ENCODE measurements at places on chromosomes 12 and 14.

DNA sequence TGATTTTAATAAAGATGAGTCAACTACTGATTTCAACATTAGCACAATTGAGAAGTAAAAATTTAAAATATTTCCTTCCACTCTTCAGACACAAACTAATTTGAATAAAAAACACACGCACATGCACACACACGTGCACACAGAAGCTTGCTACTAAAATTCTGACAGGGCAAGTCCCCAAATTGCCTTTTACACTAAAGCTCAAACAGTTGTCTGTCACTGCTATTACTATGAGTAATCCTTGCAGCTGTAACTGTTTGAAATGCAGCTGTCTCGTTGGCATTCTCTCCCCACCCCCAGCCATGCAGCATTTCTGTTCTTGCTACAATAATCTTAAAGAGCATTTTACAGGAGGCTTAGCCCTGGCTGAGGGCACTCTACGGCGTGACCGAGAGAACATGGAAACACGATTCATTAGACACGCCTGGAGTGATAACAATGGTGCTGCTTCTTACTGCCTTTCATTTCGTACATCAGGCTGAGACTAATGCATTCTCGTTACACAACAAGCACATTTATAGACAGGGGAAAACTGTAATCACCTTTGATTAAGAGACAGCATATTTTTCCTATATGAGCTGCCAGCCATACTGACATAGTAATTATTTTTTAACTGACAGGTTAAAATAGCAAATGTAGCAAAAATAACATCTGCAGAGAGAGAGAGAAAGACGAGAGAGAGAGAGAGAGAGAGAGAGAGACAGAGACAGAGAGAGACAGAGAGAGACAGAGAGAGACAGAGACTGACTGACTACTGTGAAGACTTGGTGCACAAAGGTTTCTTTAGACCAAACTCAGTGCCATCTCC, 153.8 kb downstream of the MED13L start:
- peak; percentile 93 for DNase-seq

GRCh38 chr12:109115404-109115757, 1.0 kb upstream of the ACACB start:
- DNase-seq = no peak

DNA sequence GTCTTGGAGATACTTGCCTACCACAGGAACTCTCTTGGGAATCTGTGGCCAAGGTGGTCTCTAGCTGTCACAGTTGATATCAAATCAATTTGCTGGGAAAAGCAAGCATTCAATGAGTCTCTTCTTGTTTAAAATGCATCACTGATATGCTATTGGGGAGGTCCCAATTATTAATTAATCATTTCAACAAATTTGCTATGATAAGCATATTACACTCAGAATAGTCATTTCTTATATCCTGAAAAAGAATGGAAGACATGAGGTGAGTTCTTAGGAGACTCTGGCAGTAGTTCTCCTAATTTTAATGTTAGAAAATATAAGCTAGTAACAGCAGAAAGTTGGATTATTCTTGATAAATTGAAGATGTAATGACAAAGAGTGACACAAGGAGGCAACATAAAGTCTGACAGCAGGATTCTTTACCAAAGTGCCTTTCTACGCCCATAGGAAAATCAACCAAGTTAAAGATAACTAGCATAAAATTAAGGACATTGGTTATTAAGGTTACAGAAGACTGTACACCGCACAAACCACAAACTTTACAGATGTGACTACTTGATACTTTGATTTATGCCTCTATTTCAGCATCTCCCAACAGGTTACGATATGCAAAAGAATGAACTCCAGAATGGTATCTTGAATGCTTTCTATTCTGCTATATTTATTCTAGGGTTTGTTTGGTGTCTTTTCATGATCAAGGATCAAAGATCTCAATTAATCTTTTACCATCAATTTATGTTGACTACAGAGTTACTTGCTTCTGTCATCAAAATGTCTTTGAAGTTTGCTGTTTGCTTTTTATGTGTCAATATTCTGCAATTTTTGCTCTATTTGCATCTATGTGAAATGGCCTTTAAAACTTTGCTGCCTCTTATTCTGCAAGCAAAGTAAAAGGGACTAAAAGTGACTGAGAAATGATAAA, 349.6 kb upstream of the CLEC14A start:
- no peak for DNase-seq

DNA sequence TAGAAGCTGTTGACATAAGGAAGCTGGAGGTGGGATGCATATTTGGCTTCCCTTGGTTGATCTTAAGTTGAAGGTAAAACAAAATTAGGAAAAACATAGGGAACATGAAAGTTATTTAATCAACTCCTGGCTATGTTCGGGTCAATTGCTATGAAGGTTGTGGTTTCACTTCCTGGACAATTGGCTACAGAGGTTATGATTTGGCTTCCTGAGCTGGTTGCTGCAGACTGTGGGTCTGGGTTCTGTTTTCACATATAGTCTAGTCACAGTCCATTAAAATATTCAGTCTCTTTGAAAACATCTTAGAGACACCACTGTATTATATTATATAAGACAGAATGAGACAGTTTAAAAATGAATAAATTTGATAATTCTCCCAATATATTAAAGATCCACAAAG, 895.2 kb upstream of the USP15 start:
- no peak for DNase-seq

- no peak for DNase-seq
Measured at GRCh38 chr14:34826661-34827060, 48.5 kb downstream of the BAZ1A start.

DNA sequence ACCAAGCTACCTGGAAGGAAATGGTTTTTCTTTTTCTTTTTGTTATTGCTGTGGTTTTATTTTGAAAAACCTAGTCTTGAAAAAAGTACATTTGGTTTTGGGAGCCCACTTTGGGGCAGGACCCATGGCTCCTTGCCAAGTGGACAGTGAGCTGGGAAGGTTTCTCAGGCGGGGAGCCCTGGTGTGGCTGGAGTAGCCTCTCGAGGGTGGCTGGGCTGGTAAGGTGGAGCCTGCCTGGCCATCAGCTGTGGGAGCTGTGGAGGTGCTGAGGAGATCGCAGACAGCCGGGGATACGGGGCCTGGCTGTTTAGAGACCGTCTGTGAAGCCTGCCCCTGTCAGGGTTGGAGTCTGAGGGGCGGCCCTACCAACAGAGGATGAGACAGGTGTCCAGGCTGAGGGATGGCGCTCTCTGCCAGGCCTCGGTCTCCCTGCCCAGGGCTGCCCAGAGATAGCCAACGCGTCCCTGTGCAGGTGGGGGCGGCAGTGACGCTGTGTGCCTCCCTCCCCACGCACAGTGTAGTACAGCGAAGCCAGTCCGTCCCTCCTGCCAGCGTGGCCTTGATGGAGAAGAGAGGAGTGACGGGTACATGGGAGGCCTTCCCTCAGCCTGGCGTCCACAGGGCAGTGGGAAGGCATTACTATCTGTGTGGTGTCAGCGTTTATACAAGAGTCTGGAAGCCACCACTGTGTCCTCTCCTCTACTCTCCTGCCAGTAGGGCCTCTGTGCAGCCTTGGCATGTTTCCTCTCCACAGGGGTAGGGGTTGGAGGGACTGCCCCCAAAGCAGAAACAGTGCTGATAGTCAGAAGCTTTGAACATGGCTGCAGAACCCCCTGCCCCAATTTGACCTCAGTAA, 5.9 kb downstream of the RIN3 start:
- no peak for DNase-seq

- no peak for DNase-seq
Measured at GRCh38 chr12:81297601-81298000, 219.7 kb downstream of the ACSS3 start.

DNA sequence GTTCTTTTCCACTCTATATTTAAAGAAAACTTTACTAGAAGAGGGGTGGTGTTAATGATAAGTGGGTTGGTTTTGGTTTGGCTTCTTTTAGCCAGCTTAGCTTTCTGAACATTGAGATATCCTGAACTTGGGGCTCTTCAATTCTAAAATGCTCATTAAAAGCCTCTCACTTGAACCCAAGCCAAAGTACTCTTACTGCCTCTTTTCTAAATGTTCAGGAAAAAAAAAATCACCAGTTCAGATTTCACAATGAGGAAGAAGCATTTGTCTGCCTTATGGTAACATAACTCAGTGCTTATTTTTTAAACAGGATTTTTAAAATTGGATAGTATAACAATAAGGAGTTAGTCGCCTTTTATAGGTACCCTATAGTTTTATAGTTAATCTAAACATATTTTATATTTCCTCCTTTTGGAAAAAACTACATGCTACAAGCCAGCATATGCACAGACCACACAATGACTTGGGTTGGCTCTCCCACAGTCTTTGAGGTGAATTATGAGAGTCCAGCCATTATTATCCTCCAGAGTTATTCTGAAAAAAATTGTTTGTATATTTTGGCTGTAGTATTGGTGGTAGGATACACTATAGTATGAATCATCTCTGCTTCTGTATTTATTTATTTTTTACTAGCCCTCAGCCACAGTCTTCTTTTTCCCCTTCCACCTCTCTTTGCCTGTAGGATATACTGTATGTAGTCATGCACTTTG, 195.5 kb upstream of the TMPO start:
- DNase-seq = no peak

DNA sequence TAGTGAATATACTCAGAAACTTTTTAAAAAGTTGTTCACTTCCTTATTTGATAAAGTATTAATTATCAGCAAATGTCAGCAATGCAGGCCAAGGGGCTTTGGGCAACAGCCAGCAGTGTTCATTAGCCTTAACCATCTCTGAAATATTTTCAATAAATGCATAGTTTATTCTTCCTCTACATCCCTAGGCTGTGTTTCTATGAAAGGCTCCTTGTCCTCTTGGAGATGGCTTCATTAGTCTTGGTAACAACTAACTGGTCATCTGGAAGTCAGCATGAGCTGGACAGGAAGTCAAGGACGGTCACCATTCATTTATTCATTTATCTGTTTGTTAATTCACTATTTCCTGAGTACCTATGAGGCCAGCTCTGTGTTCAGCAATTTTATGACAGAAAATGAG, 124.0 kb upstream of the TMEM132D start:
- no peak for DNase-seq

- DNase-seq = no peak
Measured at GRCh38 chr14:60183138-60183537, 17.9 kb upstream of the DHRS7 start.

DNA sequence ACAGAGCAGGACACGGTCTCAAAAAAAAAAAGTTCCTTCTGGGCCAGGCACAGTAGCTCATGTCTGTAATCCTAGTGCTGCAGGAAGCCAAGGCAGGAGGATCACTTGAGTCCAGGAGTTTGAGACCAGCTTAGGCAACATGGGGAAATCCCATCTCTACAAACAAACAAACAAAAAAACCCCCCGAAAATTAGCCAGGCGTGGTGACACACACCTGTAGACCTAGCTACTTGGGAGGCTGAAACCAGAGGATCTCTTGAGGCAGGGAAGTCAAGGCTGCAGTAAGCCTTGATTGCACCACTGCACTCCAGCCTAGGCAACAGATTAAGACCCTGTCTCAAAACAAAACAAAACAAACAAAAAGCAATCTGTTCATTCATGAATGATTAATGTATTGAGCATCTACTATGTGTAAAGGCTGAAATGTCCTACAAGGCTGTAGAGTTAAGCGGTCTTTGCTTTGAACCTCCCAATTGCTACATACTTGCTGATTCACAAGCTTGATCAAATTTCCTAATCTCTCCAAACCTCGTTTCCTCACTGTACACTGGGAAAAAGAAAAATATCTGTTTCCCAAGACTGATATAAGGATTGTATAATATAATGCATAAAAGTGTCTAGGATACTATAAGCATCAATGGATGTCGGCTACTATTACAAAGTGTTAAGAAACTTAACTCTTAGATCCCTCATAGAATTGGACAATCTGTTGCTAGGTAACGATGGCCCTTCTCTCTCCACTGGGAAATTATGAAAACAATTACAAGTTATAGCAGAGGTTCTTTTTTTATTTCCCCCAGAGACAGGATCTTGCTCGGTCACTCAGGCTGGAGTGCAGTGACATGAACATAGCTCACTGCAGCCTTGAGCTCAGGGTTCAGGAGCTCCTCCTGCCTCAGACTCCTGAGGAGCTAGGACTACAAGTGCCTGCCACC, 7.9 kb upstream of the RILPL2 start:
- no peak for DNase-seq

- DNase-seq = peak; percentile 65
Measured at GRCh38 chr12:123996581-123996980, 23.6 kb downstream of the ZNF664 start.

DNA sequence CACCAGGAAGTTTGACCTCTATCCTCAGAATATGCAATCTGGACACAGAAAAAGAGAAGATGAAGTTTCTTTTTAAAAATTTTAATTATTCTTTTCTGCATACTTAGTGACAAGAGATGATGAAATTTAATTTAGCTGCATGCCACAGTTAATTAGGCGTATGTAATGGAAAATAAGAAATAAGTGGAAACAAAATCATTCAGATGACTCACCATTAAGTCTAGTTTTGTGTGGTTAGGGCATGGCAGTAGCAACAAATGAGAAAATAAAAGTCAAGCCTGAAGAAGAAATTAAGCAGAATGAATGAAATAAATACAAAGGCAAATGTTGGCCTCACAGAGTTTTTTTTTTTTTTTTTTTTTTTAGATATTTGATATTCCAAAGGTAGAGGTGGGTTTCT, 30.9 kb upstream of the KLRD1 start:
- no peak for DNase-seq

DNA sequence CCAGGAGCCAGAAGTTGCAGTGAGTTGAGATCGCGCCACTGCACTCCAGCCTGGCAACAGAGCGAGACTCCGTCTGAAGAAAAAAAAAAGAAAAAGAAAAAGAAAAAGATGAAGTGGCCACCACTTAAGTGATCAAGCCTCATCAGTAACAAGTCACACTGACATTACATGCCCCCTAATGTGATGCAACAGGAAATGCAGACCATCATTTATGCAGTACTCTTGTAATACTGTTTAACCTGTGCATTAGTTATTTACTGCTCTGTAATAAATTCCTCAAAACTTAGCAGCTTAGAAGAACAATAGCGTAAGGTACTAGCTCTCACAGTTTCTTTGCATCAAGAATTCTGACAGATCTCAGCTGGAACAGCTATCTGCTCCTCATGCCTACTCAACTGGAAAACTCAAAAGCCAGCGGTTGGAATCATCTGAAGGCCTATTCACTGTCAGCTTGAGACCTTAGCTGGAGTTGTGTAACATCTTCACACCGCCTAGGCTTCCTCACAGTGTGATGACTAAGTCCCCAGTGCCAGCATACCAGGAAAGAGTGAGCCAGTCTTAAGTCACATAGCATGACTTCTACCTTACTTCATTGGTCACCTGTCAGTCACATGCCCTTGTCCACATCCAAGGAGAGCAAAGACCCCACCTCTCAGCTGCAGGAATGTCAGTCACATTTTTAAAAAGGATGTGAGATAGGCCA, 31.5 kb downstream of the EPS8 start:
- no peak for DNase-seq

All from NCI-H2227 treated with DMSO at 0.1 percent for 48 hours (cell line).